ENCODE measurements at places on chromosomes 2 and 18.

- DNase-seq: no peak
Observed at GRCh38 chr18:55522011-55522410, 66.0 kb downstream of the TCF4 start.

- no peak for DNase-seq
Observed at GRCh38 chr2:226725126-226725860, 74.3 kb downstream of the IRS1 start.

- DNase-seq: no peak
Observed at GRCh38 chr2:64992218-64992617, 3.0 kb downstream of the SLC1A4 start.

GRCh38 chr18:11944252-11944651 lies 36.1 kb upstream of the MPPE1 start:
- no peak for DNase-seq

GRCh38 chr2:146981921-146982320 lies 862.9 kb upstream of the ACVR2A start:
- no peak for DNase-seq

GRCh38 chr2:192887337-192887736 lies 692.6 kb upstream of the TMEFF2 start:
- no peak for DNase-seq

DNA sequence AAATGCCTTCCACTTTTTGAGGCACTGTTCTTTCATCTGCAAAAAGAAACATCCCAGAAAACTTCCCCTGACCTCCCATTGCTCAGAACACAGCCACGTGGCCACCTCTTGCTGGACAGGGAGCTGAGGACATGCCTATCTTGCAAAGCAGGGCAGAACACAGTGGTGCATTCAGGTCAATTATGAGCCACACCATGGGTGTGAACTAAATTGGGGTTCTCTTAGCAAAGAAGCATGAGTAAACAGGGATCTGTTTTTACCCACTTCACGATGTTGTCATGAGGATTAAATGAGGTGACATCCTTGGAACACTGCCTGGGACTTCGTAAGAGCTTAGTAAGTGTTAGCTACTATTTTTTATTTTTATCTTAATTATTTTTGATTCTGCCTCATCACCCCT lies 25.1 kb downstream of the BMP10 start:
- DNase-seq: no peak

Measured in H54 (cell line).